Renal cortical epithelial cell (primary cell): ENCODE measurements at places on chromosomes 1 and 21.

- no peak for DNase-seq
Observed at GRCh38 chr1:30748098-30748698, 9.4 kb downstream of the LAPTM5 start.

GRCh38 chr1:157542676-157543075 lies 9.6 kb downstream of the FCRL5 start:
- peak; percentile 63 for DNase-seq

DNA sequence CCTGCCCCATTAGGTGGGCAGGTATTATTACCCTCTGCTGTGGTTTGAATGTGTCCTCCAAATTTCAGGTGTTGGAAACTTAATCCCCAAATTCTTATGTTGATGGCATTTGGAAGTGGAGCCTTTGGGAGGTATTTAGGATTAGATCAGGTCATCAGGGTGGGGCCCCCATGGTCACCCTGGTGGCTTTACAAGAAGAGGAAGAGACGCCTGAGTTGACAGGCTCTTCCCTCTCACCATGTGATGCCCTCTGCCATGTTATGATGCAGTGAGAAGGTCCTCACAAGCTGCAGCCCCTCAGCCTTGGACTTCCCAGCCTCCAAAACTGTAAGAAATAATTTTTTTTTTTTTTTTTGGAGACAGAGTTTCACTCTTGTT lies 8.8 kb upstream of the THEMIS2 start:
- DNase-seq: no peak

- DNase-seq: no peak
Observed at GRCh38 chr1:170734412-170735175, 70.7 kb downstream of the PRRX1 start.

DNA sequence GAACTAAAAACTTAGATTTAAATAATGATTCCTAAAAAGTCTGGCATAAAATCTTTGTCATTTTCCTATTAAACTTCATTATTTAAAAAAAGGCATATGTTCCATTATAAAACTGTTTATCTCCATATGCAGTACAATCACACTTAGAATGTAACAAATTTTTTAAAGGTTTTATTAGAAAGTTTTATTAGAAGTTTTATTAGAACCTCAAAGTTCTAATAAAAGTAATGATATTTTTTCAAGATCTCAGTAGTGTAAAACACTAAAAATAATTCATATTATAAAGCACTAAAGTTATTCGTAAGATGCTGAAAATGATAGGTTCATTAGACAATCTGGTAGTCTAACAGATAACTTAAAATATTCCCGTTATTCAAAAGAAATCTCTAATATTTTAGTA lies 43.6 kb downstream of the ACBD6 start:
- DNase-seq: no peak

DNA sequence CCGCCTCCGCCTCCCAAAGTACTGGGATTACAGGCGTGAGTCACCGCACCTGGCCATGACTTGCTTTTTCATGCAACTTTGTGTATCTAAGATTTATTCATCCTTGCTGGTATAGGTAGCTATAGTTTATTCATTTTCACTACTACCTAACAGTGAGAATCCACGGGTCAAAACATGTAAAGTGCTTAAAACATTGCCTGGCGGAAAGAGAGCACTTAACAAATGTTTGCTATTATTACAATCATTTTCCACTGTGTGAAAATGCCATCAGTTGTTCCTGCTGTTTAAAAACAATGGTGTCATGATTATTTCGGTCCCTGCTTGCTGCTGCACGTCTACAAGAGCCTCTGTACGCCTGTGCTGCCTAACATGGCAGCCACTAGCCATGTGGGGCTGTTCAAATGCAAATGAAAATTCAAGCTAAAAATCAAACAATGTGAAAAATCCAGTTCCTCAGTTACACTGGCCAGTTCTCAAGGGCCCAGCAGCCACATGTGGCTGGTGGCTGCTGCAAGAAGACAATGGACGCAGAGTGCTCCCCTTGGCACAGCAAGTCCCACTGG lies 65.1 kb downstream of the CLSTN1 start:
- DNase-seq: no peak

DNA sequence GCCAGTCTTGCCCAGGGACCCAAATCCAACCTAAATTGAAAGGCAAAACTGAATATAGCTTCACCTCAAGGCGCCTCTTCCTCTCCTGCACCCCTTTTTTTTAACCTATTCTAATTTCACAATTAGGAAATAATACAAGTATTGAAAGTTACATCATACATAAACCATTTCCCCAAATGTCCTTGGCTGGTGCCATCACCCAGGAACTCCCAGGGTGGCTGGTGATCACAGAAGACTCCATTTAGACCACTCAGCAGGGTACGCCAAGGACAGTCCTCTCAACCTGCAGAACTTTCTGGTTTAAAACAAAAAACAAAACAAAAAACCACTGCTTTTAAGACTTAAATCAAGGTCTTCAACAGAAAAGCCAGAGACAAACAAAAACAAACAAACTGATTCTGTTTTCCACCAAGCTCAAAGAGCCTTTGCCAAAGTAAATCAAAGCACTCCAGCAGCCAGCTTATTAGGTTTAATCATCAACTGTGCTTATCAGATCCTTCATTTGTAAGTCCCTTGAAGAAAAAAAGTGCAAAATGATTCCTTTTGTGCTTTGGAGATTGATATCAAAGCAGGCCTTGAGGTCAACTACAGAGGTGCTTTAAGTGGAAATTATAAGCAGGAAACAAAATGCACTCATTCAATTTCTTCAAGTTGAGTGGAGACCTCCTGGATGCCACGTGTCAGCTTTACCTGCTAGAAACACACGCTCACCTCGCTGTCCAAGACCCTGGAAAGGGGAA lies 113.0 kb downstream of the ETS2 start:
- peak; percentile 76 for DNase-seq

- DNase-seq: no peak
Observed at GRCh38 chr1:201511941-201512539, 5.1 kb upstream of the CSRP1 start.

DNA sequence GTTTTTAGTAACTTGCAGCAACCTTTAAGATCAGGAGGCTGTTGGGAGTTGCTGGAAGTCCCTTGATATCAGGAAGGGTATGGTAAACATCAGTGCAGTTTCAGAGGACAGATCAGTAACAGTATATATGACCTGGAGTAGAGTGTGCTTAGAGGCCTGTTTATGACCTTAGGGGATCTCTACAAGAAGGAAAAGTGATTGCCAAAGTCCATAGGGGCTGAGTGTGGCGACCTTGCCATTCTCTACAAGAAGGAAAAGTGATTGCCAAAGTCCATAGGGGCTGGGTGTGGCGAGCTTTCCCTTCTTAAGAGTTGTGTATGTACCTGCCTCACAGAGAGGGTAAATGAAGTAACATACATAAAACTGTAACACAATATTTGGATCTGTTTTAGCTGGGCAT lies 28.5 kb upstream of the AXDND1 start:
- DNase-seq: no peak

DNA sequence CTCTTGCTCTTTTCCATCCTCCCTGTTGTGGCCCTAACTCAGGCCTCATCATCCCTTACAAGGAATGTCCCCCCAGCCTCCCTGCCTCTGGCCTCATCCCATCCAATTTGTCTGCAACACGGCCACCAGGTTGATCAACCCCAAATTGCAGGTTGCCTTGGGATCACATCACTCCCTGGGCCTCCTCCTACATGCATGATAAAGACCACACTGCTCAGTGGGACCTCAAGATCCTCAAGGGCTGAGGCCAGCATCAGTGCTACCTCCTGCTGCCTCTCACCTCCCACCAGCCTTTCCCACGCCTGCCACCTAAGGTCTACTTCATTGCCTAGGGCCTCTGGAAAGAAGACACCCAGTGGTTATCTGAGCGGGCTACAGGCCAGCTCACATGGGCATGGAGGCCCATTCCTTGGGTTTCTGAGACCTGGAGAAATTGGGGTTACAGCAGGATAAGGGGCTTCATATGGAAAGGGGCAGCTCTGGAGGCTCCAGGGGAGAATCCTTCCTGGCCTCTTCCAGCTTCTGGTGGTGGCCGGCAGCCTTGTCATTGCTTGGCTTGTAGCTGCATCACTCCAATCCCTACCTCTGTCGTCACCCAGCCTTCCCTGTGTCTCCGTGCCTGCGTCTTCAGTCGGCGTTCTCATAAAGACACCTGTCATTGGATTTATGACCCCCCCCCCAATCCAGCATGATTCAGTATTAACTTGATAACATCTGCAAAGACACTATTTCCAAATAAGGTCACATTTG lies 60.5 kb downstream of the KLHDC7A start:
- DNase-seq: no peak

GRCh38 chr1:159090286-159091179 lies 14.0 kb upstream of the AIM2 start:
- peak; percentile 25 for DNase-seq

- no peak for DNase-seq
Observed at GRCh38 chr1:205735218-205735617, 14.8 kb downstream of the NUCKS1 start.

- no peak for DNase-seq
Observed at GRCh38 chr1:96820107-96820506, 98.5 kb downstream of the PTBP2 start.

- DNase-seq: peak; percentile 69
Observed at GRCh38 chr1:9942399-9942938, 722 bp downstream of the LZIC start.

GRCh38 chr1:104468282-104468681 lies 718.6 kb downstream of the AMY1C start:
- DNase-seq: no peak

DNA sequence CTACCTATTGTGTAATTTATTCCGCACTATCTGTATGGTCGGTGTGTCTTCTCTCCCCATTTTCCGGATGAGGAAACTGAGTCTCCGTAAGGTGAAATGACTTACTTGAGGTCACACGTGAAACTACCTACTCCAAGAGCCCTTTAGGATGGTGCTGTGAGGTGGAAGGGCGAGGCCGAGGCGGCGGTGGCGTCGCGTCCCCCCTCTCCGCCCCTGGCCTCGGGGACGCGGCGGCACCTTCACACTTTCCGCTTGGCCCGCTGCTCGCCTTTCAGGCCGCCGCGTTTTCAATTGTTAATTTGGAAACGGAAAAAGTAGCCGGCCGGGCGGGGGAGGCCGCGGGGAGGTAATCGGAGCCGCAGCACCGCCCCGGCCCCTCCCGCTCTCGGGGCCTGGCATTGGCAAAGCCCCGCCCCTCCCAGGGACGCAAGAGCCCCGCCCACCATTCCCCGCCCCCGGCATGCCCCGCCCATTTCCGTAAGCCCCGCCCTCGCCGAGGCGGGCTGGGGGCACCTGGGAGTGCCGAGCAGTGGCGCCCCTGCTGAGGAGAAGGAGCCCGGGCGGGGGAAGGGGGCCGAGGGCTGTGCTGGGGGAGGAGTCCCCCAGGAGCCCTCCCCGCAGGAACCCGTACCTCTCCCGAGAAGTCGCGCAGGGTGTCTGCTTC lies 18.6 kb downstream of the KCNQ4 start:
- peak; percentile 43 for DNase-seq

GRCh38 chr1:19483261-19483660 lies 2.1 kb downstream of the CAPZB start:
- no peak for DNase-seq

GRCh38 chr1:66256629-66257572 lies 277.1 kb upstream of the SGIP1 start:
- DNase-seq: peak; percentile 51
